Foreskin fibroblast (primary cell): ENCODE measurements at places on chromosomes 3 and 15.

DNA sequence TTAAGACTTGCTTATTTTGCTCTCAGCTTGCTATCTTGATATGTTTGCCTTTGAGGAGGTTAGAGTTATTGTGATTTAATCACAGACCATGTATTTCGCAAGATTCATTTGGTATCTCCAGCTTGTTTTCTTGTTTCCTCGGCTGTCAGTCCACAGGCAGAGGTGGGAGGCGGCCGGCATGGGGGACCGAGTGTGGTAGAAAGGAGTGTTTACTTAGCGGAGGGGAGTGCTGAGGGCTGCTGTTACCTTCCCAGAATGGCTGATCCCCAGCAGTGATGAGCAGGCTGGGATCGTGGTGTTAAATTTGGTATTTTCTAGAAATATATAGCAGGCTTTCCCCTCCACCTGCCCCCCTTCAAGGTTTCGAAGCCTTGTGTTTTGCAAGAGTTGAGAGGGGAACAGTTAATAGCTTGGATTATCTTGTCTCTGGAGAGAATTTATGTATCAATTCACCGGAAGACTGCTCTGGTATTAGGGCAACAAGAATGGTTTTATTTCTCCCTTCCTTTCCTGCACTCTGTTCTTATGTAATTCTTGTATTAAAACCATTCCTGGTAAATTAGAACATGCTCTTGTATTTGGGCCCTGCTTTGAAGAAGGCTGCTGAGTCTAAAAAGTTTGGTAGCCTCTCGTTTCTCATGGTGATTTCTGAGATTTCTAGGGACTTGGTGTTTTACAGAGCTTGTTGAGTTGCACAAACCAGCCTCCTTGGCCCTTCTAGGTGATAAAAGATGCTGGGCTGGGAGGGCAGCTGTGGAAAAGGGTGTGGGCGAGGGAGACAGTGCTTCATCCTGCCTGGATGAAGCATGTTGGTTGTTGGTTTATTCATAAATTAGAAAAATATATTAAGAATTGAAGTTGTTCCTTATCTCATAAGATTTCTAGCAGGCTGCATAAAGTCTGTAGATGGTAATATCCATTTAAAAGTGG lies 151.4 kb downstream of the IGF1R start:
- DNase-seq = no peak

DNA sequence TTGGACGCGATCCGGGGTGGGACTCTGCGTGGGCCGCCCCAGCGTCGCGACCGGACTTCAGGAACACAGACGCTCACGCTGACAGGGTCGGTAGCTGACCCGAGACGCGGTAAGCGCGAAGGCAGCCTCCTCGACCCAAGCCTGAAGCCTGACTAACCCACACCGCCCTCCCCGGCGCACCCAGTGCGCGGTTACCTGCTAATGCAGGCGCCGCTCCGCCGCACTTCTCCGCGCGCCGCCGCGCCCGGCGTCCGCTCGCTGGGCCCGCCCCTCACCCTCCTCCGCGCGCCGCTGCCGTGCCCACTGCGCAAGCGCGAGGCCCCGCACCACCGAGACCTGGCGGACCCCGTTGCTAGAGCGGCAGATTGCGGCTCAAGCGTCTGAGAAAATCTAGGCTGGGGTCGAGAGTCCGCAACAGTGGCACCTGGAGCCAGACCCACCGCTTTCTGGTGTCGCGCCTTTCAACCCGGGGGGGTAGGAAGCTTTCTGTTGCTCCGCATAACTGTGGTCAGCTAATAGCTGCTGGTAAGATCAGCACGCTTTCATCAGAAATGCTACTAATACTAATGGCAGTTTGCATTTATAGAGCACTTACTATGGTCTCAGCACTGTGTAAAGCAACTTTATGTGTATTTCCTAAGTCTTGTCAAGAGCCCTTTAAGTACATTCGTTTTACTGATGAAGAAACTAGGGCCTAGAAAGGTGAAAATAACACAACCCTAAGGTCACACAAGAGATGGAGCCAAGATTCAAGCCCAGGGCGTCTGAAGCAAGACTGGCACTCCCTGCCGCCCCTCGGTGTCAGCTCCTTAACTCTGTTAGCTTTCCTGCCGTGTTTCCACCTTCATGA lies at the start of gene TBCCD1:
TSS of gene TBCCD1 (minus strand) at position 268 of the 850 bp plus-strand sequence. CDS start 3,010 bp downstream, outside the sequence.
- peak; percentile 84 for DNase-seq

DNA sequence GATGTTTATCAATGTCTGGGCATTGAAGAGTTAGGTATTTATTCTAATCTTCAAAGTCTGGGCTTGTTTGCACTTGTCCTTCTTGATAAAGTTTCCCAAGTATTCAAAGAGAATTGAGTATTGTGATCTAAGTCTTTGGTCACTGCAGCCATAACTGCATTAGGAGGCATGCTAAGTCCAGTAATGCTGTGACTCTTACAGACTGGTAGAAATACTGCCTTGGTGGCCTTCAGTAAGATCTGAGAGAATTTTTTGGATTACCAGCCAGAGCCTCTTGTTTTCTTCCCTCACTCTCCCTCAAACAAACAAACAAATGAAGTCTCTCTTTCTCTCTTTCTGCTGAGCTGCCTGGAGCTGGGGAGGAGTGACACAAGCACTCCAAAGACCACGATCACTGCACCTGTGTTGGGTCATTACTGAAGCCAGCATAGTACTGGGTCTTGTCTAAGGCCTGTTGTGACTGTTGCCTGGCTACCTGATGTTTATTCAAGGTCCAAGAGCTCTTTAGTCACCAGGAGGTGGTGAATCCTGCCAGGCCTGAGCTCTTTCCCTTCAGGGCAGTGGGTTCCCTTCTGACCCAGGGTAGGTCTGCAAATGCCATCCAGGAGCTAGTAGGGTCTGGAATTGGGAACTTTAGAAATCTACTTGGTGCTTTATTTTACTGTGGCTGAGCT lies 14.8 kb upstream of the RBP2 start:
- DNase-seq = no peak

- DNase-seq = no peak
These were observed 25.1 kb upstream of the CD200R1L start for GRCh38 chr3:112871735-112872134.

GRCh38 chr3:56055546-56055945 lies 412.7 kb downstream of the ERC2 start:
- no peak for DNase-seq

- DNase-seq = no peak
These were observed 3.3 kb downstream of the TMEM115 start for GRCh38 chr3:50355829-50356552.

- DNase-seq = no peak
These were observed 16.9 kb downstream of the CEP19 start for GRCh38 chr3:196694941-196695848.

- DNase-seq = no peak
These were observed 44.1 kb upstream of the PFN2 start for GRCh38 chr3:150014782-150015181.
